Stimulated activated CD4-positive, alpha-beta T cell treated with anti-CD3 and anti-CD28 coated beads, Interleukin-12 subunit alpha, Interleukin-12 subunit beta, amount 100 ng/mL, for 24 hours (primary cell): ENCODE measurements at places on chromosomes 5 and 9.

GRCh38 chr5:87339986-87340385, 72.3 kb downstream of the RASA1 start:
- no peak for DNase-seq

- no peak for DNase-seq
Measured at GRCh38 chr9:92297611-92298010, 4.1 kb upstream of the IARS1 start.

GRCh38 chr9:128429513-128430086, 8.9 kb downstream of the CERCAM start:
- DNase-seq = no peak

DNA sequence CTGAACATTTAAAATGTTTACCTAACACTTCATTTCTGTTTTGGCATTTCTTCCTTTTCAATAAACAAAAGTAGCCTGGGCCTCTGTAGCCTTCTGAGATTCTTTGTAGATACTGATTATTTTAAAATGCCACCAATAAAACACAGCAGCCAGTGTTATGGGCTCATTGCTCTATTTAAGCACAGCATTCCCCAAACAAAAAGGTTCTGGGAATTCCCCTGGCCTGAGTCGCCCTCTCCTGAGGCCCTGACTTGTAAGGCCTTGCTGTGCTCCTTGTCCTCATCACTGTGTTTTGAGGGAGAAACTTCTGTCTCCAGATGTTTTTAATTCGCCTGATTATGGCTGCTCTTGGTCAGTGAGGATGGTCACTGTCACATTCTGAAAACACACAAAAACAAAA, 33.0 kb upstream of the CTXN3 start:
- no peak for DNase-seq

DNA sequence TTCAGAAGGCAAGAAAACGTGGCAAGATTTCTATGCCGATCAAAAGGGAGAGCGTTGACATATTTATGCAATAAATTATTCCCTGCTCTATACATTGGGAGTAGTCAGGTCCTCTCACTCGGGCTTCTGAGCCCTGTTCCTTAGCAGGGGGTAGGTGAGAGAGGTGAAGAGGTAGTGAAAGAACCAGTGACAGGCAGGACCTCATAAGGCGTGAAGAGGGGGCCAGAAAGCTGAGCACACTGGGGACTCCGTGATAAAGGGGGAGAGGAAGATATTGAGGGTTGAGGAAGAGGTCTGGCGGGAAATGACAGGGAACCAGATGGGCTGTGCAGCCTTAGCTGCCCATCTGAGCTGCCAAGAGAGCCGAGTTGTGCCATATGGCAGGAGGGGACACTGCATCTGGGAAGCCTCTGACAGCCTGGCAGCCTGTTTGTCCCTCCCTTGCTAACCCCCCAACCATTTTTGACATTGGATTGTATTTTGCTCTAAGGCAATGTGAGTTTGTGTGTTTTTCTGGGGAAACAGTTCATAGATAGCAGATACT, 782 bp upstream of the CDC20B start:
- no peak for DNase-seq

GRCh38 chr5:115557667-115558387, 13.3 kb upstream of the FEM1C start:
- no peak for DNase-seq

- DNase-seq = no peak
Measured at GRCh38 chr5:57613741-57614140, 131.1 kb upstream of the ACTBL2 start.

GRCh38 chr9:132239999-132240840, 78.4 kb downstream of the NTNG2 start:
- no peak for DNase-seq

- DNase-seq = no peak
Measured at GRCh38 chr9:129283705-129284606, 105.9 kb upstream of the IER5L start.

- no peak for DNase-seq
Measured at GRCh38 chr9:2962471-2963172, 118.7 kb upstream of the PUM3 start.

DNA sequence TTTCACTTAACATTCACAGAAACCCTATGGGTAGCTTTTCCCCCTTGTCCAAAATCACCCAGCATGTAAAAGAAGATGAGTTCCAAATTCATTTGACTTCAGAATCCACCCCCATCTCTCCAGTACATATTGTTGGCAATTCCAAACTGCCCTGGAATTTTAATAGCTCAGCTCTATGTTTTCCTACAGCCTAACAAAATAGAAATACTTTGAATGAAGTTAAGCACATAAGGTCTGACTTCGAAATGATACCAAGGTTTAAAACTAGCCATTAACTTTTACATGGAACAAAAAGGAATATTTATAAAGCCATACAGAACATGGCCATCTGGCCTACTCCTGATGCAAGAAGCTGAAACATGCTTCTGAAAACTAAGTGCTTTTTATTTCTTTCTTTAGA, 634.3 kb downstream of the PDE4D start:
- DNase-seq = no peak

DNA sequence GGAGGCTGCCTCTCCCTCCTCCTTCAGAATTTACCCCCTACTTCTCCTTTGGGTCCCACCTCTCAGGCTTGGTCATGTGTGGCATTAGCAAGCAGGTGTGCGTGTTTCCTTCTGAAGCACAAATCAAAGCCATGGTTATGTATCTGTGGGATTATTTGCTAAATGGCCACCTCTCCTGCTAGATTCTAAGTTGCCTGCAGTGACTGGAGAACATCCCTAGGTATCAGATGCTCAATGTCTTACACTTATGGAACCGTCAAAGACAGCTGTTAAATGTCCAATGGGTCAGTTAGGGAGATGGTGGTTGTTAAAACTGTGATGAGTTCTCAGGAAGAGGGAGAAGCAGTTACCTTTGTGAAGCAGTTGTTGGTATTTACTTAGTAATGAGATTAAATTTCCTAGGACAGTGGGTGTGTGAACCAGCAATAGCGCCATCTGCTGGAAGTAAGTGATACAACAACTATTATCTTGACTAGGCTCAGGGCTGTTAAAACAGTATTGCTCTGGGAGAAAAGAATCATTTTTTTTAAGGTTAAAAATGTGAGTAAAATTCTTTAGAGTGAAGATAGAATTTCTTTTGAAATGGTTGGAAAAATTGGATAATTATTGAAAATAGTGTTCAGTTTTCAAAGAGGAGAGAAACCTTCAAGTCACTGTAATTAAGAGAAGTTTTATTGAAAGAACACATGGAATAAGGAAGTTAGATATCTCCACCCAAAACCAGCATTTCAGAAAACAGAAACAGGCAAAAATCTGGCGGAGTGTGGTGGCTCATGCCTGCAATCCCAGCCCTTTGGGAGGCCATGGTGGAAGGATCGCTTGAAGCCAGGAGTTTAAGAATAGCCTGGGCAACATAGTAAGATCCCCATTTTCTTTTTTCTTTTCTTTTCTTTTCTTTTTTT, 71.3 kb downstream of the TMC1 start:
- no peak for DNase-seq

DNA sequence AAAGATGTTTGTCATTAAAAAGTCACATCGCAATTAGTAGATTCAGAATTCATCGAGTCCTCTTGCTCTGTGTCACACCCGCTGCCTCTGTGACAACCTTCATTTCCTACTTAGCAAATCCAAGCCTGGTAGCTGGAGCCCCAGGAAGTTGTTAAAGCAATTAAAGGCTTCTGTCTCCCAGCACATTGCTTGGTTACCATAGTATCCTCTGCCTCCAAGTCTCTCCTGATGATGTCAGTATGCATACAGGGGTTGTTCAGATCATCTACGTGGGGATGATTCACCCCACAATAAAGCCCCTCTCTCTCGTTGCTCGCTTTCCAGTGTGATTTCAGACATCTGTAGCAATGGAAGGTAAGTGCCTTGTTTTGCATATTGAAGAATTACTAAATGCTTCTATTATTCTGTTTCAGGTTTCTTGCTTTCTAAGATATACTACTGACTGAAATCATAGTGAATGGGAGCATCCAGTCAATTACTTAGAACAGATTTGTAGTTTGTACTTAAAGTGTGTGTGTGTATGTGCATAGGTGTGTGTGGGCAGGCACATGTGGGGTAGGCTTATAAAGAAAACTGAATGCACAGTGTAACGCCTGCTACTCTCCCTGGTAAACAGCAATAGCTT, 52.9 kb downstream of the PAM start:
- no peak for DNase-seq

DNA sequence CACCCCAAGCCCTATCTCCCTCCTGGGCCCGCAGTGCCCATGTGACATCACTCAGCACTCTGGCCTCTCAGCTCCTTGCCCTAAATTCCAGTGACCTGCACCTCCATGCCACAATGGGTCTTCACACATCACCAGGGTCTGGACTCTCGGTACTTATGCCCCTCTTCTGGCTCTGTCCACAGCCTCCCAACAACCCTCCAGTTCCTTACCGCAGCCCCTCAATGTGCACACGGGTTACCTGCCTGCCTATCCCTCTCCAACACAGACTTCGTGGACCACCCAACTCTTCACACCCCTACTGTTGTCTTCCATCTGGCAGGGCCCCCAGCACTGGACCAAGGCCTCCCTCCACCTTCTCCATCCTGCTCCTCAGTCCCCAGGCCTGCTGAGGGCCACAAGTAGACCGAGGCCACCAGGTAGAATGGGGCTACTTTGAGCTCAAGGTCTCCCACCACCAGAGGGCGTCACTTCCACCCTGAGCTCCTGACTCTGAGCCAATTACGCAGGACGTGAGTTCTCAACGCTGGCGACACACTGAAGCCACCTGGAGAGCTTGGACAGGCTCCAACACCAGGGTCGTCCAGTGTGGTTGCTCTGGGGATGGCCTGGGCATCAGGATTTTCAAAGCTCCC, 172.1 kb downstream of the GABBR2 start:
- DNase-seq = no peak

- DNase-seq = no peak
Measured at GRCh38 chr9:120236596-120236995, 343.4 kb downstream of the CDK5RAP2 start.

DNA sequence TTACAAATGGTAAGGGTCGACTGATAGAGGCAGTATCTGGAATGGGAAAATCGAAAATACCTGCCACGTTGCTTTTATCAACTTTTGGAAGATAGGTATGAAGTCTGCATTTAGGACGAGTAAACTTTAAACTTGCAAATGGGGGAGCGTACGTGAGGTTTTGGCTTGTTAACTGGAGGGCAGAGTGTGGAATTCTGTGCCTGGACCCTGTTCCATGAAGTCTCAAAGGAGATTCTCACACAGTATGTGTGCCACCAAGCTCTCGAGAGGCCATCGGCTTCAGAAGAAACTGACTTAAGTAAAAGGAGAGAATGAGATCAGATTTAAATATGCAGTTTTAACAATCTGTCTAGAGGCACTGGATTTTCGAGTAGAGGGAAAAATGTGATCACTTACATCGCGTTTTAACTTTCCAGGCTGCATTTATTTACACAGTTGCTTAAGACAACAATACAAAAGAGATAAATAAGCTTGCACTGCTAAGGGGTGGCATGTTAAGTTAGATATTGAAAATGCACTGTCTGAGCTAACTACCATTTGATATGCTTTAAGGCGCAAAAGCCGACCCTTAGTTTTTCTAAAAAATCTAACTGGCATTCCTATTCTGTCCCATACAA, 401.6 kb downstream of the EBF1 start:
- no peak for DNase-seq

DNA sequence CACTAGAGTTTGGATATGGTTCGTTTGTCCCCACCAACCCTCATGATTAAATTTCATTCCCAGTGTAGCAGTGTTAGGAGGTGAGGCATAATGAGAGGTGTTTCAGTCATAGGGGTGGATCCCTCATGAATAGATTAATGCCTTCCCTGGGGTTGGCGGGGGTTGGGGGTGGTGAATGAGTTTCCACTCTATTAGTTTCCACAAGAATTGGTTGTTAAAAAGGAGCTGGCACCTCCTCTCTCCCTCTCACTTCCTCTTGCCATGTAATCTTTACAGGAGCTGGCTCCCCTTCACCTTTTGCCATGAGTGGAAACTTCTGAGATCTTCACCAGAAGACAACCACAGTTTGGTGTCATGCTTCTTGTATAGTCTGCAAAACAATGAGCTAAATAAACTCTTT, 333.7 kb downstream of the ENC1 start:
- DNase-seq = no peak

DNA sequence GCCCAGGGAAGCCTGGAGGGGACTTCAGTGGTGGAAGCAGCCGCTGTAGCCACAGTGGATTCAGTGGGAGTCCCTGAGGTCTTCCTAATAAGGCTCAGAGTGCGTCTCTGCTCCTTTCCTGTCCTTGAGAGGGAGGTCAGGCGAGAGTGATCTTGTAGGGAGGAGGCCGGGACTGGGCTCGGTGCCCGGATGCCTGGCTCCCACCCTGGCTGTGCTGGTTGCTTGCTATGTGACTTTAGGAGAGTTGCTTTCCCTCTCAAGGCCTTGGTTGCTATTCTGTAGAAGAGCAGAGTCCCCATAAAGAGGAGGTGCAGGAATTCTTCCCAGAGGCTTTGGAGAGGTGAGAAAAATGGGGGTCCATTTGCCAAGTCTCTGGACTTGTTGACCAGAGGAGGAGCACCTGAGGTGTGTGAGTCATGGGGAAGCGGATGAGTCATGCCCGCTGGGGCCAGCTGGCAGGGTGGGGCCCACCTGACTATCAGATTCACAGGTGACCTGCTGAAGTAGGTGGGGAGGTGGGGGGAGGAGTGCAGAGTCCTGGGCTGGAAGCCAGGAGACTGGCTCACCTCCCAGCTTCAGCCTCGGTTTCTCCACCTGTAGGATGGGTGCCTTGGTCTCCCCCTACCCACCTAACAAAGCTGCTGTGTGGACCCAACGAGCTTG, 13.8 kb downstream of the GSN start:
- DNase-seq = no peak

DNA sequence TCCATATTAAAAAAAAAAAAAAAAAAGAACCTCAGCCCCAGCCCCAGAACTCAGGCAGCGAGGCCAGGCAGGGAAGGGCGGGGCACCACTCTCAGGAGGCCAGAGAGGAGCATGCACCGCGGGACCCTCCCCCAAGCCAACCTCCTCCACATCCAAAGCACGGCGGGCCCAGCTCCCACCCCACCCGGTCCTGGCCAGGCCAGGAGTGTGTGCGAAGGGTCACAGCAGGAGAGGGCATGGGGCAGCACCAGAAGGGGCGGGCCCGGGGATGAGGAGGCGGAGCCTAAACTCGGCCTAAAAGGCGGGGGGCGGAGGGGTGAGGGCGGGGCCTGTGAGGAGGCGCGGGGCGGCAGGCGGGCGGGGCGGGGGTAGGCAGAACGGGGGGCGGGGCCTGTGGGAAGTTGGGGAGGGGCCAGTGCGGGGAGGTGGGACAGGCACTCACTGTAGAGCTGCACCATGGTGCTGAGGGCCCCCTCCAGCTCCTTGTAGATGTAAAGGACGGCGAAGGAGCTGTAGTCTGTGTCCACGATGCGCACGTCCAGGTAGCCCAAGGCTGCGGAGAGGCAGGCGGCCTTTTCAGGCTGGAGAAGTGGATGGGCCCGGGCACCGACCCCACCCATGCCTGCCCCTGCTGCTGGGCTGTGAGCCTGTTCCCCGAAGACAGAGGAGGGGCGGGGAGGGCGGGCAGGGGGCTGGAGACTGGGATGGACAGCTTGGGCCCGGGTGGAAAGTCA, 1.2 kb downstream of the LCN15 start:
- peak; percentile 55 for DNase-seq
